ENCODE measurements at places on chromosomes 1 and 21. TPM values are rescaled to one million over a fixed set of nuclear protein-coding genes. Genes with fewer than 3 reads are reported as not detected.
A peak's percentile ranks its signal among the peaks of the same experiment; 100 is the strongest.

DNA sequence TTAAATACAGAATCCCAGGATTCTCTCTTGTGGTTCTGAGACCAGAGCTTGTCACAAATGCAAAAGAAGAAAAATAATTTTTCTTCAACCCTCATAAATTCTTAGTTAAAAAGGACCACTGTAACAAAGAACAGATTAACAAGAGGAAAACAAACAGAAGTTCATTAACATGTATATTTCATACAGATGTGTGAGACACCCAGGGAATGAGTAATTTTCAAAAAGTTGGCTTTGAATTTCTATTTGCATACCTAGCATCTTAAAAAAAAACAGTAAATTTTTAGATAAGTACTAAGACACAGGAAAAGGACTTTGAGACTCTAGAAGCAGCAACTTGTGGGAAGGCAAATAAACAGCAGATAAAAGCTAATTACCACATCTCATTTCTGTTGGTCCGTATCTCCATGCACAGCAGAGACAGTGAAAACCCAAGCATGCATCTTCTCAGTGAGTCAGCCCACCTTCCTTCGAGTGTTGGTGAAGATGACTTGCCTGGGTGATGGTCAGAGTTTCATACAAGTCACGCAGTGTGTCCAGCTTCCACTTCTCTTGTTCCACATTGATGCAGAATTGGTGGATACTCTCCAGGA is 399.9 kb upstream of the ADAMTS5 start:
- no peaks in the 10 kb centered on the region for H3K27me3 ChIP-seq
- no peak overlapping the region for H3K27ac ChIP-seq
- DNase-seq = no peak
- no peaks in the 10 kb centered on the region for H3K36me3 ChIP-seq
- H3K4me1 ChIP-seq = no peaks in the 10 kb centered on the region

DNA sequence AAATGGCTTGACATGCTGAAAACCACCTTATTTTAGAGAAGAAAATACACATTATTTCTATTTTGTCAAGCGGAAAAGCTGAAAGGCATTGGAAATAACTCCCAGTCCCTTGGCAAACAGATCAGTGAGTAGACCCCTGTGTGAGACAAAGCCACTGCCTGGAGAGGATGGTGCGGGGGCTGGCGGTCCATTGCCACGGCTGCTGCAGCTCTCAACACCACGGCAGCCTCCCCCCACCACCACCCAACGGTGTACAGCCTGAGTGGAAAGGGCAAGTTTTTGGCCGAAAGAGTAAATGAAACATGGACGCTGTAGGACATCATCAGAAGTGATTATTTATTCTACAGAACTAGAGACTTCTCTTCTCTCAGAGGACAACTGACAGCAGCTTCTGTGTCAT is 84.6 kb downstream of the PEX14 start:
- no peak for DNase-seq
- no peak overlapping the region for H3K27ac ChIP-seq

Gene AKT3
- total RNA-seq = 91.8 TPM

DNA sequence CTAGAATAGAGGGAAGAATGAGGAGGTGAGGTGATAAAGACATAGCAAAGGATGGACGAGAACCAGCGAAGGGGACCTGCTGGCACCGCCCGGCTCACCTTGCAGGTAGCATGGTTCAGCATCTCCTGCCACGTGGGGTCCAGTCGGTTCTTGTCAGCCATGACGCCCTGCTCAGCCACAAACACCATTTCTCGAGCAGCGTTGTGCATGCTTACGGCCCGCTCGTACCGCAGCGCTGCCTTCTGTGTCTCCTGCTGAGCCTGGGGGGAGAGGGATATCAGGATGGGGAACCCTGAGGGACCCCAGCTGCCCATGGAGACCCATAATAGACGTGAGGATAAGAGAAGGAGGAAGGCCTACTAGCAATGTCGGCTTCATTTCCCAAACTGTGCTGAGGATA is 11.4 kb downstream of the SH3BP5L start:
- H3K4me3 ChIP-seq = no peak overlapping the region
- H3K27me3 ChIP-seq = no peaks in the 10 kb centered on the region
- H3K36me3 ChIP-seq = no peaks in the 10 kb centered on the region
- H3K27ac ChIP-seq = no peak overlapping the region

- no peaks in the 10 kb centered on the region for H3K36me3 ChIP-seq
- DNase-seq = no peak
- H3K4me3 ChIP-seq = no peak overlapping the region
These were observed 12.1 kb downstream of the ZZZ3 start for GRCh38 chr1:77670330-77670729.

DNA sequence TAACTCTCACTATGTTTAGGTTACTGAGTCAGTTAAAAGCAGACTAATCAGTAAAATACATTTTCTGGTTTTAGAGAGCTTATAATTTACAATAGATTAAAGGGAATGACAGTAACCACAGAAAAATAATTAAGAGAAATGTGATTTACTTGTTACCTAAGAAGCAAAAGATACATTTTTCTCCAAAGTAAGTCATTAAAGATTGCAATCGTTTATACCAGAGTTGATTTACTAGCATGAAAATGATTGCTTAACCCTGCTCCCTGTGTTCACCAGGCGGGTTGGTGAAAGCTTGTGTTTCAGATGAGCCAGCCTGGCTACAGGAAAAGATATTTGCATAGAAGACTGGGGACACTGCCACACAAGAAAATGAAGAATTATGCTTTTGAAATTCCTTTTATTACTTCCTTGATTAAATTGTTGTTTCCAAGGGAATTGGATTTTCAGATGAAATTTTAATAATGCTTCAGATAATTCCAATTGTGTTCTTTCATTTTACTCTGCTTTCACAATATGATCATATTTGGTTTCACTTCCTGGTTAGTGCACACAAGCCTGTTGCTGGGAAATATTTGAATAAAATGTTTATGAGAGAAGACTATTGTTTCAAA is 27.9 kb downstream of the LRRC8B start:
- H3K36me3 ChIP-seq = no peaks in the 10 kb centered on the region
- no peak for DNase-seq
- H3K4me3 ChIP-seq = no peak overlapping the region
- H3K4me1 ChIP-seq = no peaks in the 10 kb centered on the region

GRCh38 chr1:94115900-94116436 is 5.0 kb downstream of the ABCA4 start:
- no peak for DNase-seq
- no peak overlapping the region for H3K4me3 ChIP-seq
- no peaks in the 10 kb centered on the region for H3K4me1 ChIP-seq

Gene CSF1
- 19.8 TPM for total RNA-seq

DNA sequence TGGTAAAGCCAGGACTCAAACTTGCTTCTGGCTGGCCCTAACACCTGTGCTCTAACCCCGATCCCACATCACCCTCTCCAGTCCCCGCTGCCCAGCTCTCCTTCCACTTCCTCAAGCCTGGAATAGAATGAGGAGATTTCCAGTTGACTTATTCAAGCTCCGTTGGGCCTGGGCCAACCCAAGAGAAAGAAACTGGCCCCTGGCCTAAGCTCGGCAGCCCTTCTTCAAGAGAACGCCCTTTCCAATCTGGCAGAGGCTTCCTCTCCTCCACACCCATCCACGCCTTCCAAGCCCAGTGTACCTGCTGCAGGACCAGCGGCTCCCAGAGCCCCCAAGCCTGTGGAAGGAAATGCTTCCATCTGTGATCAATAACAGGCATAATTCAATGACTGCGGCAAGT is 51.9 kb downstream of the LRRN2 start:
- H3K36me3 ChIP-seq = no peaks in the 10 kb centered on the region
- no peaks in the 10 kb centered on the region for H3K4me1 ChIP-seq
- no peak overlapping the region for H3K27ac ChIP-seq
- no peaks in the 10 kb centered on the region for H3K27me3 ChIP-seq
- H3K4me3 ChIP-seq = no peak overlapping the region
- DNase-seq = peak; percentile 29

Gene SPRR1A
- total RNA-seq = not detected

Gene HJV
- total RNA-seq = not detected

DNA sequence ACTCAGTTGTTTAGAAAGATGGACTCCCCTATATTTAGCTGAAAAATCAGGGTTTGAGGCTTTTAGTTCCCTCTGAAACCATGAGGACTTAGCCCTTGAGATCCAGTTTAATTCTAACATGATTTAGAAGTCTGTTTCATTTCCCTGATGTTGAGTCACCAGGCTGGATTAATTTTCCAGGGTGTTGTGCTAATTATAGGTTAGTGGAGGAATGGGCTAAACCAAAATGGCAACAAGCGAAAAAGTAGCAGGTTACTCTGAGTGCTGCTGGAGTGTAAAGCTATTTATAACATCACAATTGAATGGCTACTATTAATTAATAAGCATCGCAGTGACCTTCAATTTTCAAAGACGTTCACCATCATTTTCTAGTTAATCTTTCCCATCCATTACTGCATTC is 15.5 kb upstream of the USP24 start:
- no peaks in the 10 kb centered on the region for H3K36me3 ChIP-seq
- H3K4me3 ChIP-seq = no peak overlapping the region
- no peaks in the 10 kb centered on the region for H3K4me1 ChIP-seq
- H3K27ac ChIP-seq = peak overlapping the region; percentile 39
- no peak for DNase-seq
- no peaks in the 10 kb centered on the region for H3K27me3 ChIP-seq

DNA sequence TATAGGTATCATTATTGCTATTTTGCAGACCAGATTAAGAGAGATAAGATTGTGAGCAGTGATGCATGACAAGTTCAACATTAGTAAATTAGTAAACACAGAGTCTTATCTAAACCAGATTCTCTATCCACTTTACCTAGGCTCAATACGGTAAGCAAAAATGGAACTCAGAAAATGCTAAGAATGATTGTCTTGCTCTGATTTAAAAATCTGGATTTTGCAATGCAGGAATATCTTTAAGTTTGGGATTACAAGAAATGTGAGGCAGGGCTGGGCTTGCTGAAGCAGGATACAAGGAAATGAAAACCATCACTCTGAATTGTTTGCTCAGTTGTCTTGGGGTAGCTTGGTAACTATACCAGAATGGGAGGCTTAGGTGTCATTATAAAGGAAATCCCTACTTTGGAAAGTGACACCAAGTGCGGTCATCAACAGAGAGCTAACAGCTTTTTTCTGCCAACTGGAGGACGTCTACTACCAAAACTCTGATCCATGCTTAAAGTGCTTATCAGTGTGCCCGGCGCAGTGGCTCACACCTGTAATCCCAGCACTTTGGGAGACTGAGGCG is 332.7 kb upstream of the RUNX1 start:
- H3K4me1 ChIP-seq = no peaks in the 10 kb centered on the region
- no peaks in the 10 kb centered on the region for H3K36me3 ChIP-seq
- no peak overlapping the region for H3K4me3 ChIP-seq
- DNase-seq = no peak
- no peaks in the 10 kb centered on the region for H3K27me3 ChIP-seq

DNA sequence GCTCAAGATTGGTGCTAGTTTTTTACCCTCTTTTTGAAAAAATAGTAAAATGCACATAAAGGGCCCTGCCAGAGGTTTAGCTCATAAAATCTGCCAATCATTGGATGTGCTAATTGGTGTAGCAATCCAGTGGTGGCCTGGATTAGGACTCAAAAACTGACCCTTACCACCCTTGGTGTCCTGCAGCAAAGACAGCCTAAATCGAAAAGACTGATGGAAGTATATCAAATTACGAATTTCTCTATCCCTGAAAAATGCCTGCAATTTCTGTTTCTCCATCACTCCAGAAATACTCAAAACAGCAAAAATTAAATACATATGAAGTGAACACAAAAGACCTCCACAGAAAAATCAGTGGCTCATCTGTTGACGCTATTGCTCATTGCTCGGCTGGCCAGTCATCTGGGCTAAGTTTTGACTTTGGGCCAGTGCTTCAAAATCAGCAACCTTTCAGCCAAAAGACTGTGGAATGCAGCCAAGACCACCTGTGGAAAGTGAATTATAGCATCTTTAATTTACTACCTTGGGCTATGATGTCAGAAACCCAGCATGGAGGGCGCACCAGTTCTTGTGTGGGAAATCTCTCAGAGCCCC is 30.0 kb downstream of the WLS start:
- DNase-seq = no peak
- no peaks in the 10 kb centered on the region for H3K4me1 ChIP-seq
- no peak overlapping the region for H3K4me3 ChIP-seq
- H3K36me3 ChIP-seq = no peaks in the 10 kb centered on the region
- H3K27me3 ChIP-seq = no peaks in the 10 kb centered on the region
- no peak overlapping the region for H3K27ac ChIP-seq

DNA sequence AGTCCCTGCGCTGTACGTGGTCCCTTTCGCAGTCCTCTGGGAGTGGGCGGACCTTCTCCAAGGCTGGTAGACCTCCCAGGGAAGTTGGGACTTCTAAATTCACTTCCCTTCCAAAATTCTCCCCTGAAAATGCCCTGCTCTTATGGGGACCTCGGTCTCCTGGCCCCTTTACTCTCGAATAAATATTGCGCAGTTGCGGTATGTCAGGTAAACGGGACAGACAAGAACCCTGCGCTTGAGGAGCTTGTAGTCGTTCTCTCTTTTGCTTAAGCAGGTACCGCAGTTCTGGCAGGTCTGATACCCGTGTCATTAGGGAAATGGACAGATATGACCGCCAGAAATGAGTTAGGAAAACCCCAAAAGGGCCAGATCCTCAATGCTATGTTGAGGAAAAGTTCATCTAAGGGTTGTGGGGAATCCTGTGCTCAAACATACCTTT is 561 bp downstream of the KIF2C start:
- no peaks in the 10 kb centered on the region for H3K36me3 ChIP-seq
- H3K27me3 ChIP-seq = no peaks in the 10 kb centered on the region
- no peak for DNase-seq
- no peak overlapping the region for H3K27ac ChIP-seq
- no peaks in the 10 kb centered on the region for H3K4me1 ChIP-seq
- peak overlapping the region; percentile 34 for H3K4me3 ChIP-seq

DNA sequence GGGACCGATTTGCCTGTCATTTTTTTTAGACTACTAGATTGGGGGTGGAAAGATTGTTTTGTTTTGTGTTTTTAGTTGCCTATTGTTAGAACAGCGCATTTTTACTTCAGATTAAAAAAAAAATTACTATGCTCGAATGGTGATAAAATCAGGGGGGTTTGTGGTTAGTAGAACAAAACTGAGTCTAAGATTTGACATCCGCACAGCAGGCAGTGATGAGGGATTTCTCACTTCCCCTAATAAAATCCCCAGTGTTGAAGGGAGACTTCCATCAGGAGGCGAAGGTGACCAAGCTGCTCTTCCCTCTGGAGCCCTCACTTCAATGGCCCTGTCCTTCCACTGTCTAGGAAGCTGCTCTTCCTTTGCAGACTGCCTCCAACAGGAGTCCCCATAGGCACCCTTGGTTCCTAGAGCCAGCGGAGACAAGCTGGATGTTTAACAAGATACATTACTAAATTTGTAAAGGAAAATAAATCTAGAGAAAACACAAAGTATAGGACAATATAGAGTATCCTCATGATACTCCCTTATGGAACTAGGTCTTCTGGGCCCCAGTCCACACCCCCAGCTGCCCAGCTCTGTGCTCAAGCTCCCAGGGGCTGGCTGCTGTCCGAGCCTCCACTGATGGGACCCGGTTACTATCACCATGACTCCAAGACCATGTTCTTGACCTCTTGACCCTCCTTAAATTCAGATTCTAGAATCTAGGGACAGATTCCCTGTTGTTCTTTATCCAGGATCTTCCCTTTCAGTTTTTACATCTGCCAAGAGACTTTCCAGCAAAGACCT is 31.0 kb downstream of the TENT5C start:
- H3K27ac ChIP-seq = no peak overlapping the region
- no peaks in the 10 kb centered on the region for H3K36me3 ChIP-seq
- H3K4me1 ChIP-seq = no peaks in the 10 kb centered on the region
- DNase-seq = no peak
- no peaks in the 10 kb centered on the region for H3K27me3 ChIP-seq
- no peak overlapping the region for H3K4me3 ChIP-seq

Data from uterus (tissue), 4 donors.